ENCODE measurements at places on chromosomes 7 and 10.

DNA sequence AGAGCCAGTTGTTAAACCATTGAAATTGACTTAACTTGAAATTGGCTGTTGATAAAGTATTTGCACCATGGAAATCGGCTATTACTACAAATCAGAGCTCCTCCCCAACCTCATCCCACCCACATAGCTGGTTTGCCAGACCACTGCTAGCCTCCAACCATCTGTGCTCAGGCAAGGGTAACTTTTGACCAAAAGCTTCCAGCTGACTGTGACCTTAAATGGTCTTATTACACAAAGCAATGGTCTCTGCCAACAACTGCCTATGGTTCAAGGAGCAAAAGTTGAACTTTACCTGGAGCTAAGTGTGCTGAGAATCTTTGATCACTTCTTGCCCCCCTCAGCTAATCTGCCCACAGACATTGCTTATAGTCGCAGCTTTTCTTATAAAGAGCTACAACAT, 48.5 kb upstream of the ADRB1 start:
- DNase-seq: no peak

GRCh38 chr7:36677769-36678437, 46.4 kb downstream of the AOAH start:
- no peak for DNase-seq

- no peak for DNase-seq
Observed at GRCh38 chr7:1359051-1359400, 100.2 kb downstream of the MICALL2 start.

GRCh38 chr7:48438206-48438605, 266.9 kb downstream of the ABCA13 start:
- no peak for DNase-seq

DNA sequence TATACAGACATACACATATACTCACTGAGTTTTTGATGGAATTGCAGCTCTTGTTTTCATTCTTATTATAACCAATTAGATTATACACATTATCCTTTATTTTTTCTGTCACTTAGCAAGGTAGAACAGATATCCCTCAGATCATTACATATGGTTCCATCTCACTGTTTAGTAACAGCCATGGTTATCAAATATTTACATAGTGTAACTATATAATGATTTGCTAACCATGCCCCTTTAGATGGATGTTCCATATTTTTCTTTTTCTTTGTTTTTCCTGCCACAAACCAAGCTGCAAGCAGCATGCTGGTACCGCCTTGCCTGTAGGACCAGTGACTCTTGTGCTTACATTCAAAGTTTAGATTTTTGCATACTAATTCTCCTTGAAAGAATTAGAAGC, 163.4 kb upstream of the NFE2L3 start:
- no peak for DNase-seq

DNA sequence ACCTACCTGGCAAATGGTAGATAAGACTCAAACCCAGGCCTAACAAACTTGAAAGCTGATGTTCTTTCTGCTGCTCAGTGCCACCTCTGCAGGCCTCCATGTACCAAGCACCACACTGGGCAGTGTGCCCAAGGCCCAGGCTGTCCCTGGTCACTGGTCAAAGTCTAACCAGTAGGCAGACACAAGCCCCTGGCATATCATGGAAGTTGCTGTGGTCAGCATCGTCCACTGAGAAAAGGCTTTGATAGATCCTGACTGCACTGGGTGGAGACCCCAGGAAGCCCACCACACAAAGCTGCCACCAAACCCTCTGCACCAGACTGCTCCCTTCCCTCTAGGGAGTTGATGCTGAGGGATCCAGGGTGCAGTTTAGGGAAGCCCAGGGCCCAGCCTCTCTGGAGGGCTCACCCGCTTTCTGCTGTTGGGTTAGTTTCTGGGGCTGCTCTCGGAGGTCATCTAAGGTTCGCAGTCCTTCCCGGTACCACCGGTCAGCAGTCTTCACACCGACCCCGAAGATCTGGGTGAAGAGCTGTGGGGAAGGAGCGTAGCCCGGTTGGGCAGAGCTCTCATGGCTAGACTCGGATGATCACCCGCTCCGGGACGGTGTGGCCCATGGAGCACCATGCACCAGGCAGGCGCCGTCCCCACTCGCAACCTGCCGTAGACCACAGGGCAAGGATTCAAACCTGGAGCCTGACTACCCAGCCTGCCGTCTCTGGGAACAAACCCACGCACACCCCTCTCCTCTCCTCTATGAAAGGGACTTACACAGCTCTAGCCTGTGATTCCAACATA, 6.0 kb downstream of the POLM start:
- no peak for DNase-seq

DNA sequence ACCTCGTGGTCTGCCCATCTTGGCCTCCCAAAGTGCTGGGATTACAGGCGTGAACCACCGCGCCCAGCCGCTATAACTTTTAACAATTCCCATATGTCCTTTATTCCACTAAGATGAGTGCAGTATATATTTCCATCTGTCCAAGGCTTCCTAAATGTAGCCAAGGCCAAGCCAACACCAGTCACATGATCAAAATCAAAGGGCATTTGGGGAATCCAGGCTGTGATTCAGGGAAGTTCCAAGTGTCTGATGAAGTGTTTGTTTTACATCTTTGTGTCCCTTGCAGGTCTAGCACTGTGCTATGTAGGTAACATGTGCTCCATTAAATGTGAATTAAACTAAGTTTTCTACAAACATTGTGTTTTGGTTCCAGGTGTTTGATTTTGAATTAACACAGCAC, 20.8 kb downstream of the AKR1E2 start:
- no peak for DNase-seq

DNA sequence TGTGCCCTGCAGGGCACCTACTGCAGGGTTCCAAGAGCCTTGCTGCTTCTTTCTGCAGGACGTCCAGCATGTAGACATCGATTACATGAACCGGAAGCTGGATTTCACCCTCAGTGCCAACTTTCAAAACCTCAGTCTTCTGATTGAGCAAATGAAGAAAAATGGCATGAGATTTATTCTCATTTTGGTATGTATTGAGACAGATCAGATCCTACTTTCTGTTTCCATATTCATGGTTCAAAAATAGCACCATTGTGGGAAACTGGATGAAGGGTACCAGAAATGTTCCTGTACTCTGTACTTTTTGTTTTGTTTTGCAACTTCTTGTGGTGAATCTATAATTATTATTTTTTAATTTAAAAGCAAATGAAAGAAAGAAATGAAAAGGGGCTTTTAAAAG, 64.1 kb downstream of the MGAM2 start:
- DNase-seq: no peak

- DNase-seq: no peak
Observed at GRCh38 chr7:104857458-104858425, 156.3 kb upstream of the KMT2E start.

- DNase-seq: peak; percentile 95
Observed at GRCh38 chr7:23246555-23246954, at the start of gene GPNMB. GPNMB (plus strand) TSS chr7:23246775; CDS start chr7:23246858, 83 bp downstream.

DNA sequence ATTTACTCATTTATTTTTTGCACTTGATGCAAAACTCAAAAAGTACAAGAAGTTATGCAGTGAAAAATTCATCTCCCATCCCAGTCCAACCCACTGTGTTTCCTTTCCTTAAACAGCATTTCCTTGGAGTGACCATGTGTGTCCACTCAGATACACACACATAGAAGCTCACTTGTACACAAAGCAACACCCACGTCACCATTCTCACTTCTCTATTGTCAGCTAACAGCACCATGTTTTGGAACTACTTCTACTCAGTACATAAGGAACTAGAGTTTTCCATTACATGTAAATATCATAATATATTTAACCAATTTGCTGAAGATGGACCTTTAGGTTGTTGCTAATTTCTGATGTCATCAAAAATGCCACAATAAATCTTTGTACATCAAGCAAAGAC, 167.6 kb downstream of the GRID1 start:
- no peak for DNase-seq

- DNase-seq: no peak
Observed at GRCh38 chr7:98157761-98158160, 51.1 kb downstream of the LMTK2 start.

DNA sequence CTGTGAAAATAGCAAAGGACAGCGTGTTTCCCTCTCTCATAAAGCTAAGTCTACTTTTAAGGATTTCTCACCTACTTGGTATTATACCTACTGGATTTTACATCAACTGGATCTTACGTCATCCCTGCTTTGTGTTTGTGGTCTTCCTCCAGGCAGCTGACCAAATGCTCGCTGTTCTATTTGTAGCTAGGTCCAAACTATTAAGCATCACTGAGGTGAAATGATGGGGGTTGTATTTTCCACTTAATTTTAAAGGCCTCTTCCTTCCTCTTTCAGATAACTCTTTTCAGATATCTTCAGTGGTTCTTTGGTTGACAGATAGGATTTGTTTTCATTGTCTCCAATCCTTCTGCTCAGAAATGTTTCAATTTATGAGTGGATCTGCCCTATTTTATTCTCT, 169.7 kb downstream of the RNLS start:
- DNase-seq: no peak

- no peak for DNase-seq
Observed at GRCh38 chr10:5188358-5188757, 3.4 kb upstream of the AKR1C8 start.

DNA sequence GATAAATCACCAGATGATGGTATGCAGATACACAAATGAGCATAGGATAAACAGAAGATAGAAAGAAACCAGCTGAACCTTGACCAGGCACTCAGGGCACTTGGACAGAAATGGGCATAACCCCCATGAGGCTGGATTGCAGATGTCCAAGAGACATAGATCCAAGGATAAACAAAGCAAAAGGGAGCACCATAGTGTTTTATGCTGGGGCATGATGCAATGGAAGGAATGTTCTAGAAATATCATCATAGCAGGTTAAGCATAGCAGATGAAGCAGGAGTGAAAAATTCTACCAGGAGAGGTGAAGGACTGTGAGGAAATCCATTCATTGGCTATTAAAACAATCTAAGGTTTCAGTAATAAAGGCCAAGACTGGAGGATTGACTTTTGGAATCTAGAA, 70.5 kb upstream of the TES start:
- no peak for DNase-seq

DNA sequence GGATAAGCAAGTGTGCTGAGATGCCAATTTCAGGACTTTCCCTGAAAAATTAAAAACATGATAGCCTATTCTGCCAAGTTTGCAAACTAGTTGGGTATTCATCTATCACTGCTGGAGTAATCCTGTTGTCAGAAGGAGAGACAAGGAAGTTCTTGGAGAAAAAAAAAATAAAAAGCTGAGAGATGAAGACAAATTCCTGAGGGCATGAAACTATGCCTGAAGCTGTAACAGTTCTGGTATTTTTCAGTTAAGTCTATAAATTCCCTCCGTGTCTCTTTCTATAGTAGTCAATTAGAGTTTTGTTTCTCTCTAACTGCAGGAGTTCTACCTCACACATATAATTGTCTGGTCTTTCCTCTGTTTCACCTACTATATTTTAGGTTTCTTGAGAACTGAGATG, 95.7 kb downstream of the DGKB start:
- peak; percentile 6 for DNase-seq

DNA sequence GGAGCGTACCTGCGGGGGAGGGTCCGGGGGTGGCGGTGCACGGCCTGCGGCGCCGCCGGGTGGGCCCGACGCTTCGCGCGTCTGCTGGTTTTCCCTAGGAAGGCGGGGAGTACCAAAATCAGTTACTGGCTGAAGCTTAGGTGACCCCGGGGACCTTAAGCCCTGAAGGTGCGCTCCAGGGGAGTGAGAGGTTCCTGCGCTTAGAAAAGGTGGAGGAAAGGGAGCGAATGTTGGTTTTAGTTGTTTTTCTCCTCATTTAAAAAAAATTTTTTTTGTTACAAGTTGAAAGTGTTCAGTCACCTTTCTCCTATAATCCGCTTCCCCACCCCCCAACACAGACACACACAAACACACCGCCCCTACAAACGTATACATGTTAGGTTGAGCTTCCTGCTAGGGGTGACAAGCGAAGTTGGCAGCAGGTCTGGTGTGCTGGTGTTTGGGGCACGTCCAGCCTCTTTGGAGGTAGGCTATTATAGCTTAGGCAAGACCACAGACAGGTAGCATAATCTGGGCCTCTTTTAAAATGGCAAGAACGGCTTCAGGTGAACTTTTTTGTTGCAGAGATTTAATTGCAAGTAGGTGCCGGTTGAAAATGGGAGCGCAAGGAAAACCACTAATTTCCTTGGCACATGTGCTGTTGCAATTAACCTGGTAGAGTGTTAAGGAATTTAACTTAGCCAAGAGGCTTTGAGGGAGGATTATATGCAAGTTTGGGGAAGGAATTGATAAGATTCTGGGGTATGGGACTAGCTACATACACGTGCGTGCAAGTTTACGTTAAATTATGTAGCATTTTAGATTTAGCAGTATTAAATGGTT, 945 bp downstream of the ADD3 start:
- DNase-seq: no peak

GRCh38 chr10:76001461-76001860, 570.0 kb downstream of the LRMDA start:
- no peak for DNase-seq

DNA sequence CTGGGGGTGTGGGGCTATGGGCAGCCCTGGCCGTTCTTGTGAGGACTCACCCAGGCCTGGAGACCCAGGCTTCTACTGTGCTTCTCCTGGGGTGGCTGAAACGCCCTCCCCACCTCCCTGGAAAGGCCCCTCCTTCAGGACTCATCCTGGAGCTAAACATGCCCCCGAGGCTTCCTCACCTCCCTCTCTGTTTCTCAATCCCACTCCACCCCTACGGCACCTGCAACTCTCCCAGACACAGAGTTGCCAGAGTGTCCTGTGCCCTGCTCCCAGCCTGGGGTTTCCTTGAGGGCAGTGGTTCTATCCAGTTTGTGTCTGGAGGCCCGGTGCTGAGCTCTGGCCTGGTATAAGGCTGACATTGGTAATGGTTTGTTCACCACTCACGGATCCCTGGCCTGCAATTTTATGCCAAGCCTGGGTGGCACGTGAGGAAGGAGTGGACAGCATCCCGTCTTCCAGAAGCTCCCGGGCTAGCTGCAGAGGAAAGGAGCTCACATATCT, 68.0 kb downstream of the GRID1 start:
- DNase-seq: no peak

- DNase-seq: no peak
Observed at GRCh38 chr7:134359787-134360432, 43.2 kb upstream of the SLC35B4 start.

DNA sequence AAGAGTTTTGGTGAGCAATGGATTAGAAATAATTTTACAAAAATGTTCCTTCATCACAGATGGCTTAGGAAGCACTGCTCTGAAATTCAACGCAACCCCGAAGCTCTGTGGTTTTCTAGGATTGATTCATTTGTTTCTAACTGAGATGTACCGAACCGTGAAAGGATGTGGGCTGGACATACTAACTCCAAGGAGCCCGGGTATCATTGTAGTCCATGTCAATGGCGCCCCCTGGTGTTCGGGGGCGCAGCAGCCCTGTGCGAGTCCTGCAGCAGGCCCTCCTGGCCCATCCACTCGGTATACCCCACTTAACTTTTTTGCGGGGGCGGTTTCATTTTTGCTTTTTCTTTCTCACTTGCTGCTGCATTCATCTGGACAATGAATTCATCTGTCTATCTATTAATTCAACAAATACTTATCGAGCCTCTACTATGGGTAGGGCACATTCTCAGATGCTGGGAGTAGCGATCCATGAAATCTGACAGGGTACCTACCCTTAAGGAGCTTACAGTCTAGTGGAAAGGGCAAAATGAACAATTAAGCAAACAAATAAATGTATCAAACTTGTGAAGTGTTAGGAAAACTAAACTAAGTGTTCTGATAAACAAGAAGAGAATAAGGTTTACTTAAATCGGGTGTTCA, 25.2 kb upstream of the ITPRID1 start:
- no peak for DNase-seq

All from stromal cell of bone marrow (primary cell).